ENCODE measurements at places on chromosomes 13 and 19.

- peaks cover 5% of the 10 kb centered on the region for H3K4me1 ChIP-seq
- H3K27ac ChIP-seq: no peak overlapping the region
- H3K27me3 ChIP-seq: no peaks in the 10 kb centered on the region
- H3K36me3 ChIP-seq: no peaks in the 10 kb centered on the region
Observed at GRCh38 chr13:34412295-34412694, 529.8 kb upstream of the NBEA start.

DNA sequence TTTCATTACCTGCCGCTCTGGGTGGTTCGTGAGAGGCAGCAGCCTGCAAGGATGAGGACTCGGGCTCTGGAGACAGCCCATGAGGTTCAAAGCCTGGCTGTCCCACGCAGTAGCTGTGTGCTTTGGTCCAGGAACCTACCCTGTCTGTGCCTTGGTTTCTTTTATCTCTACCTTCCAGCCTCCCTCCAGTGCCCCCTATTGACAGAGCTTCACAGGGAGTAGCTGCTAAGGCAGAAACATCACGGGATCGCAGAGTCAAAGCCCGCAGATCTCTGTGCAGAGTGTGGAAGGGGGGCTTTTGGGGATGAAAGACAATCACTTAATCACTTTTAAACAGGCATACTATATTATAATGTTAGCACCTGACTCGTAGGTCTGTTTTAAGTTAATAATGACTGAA lies 16.2 kb downstream of the ZNF71 start:
- no peak overlapping the region for H3K4me3 ChIP-seq
- H3K27me3 ChIP-seq: no peaks in the 10 kb centered on the region
- no peak for DNase-seq
- H3K4me1 ChIP-seq: no peaks in the 10 kb centered on the region
- H3K27ac ChIP-seq: no peak overlapping the region
- H3K36me3 ChIP-seq: peaks cover 24% of the 10 kb centered on the region

- H3K36me3 ChIP-seq: no peaks in the 10 kb centered on the region
- no peak for DNase-seq
- H3K4me3 ChIP-seq: no peak overlapping the region
- no peak overlapping the region for H3K27ac ChIP-seq
- H3K27me3 ChIP-seq: no peaks in the 10 kb centered on the region
- H3K4me1 ChIP-seq: no peaks in the 10 kb centered on the region
Observed at GRCh38 chr13:111325146-111325890, 4.9 kb downstream of the TEX29 start.

DNA sequence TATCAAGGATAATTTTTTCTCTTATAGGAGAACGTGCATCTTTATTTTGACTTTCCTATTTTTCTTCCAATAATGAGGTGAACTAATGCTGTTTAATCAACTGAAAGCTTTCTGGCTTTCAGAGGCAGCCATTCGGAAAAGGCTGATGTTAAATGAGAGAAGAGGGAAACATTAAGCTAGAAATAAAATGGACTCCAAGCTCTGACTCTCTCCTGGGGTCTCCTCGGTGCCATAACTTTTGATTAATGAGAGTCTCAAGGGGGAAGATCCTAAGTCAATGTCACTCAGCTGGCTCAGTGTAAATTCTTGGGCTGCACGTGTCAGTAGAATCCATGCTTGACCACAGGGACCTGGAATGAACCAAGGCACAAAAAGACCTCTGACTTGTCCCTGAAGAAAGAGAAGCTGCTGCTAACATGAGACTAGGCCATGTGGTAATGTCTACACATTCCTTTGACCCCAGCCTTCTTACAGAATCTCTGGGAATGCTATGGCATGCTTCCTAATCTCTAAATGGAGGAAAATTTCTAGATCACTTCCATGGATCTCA lies 152.2 kb upstream of the RFC3 start:
- no peaks in the 10 kb centered on the region for H3K36me3 ChIP-seq
- H3K27ac ChIP-seq: no peak overlapping the region
- no peak overlapping the region for H3K4me3 ChIP-seq
- DNase-seq: no peak

- peaks cover 48% of the 10 kb centered on the region for H3K4me1 ChIP-seq
- H3K36me3 ChIP-seq: no peaks in the 10 kb centered on the region
- H3K27me3 ChIP-seq: no peaks in the 10 kb centered on the region
- H3K4me3 ChIP-seq: no peak overlapping the region
- no peak overlapping the region for H3K27ac ChIP-seq
Observed at GRCh38 chr19:18488838-18489626, 32.8 kb downstream of the ELL start.

DNA sequence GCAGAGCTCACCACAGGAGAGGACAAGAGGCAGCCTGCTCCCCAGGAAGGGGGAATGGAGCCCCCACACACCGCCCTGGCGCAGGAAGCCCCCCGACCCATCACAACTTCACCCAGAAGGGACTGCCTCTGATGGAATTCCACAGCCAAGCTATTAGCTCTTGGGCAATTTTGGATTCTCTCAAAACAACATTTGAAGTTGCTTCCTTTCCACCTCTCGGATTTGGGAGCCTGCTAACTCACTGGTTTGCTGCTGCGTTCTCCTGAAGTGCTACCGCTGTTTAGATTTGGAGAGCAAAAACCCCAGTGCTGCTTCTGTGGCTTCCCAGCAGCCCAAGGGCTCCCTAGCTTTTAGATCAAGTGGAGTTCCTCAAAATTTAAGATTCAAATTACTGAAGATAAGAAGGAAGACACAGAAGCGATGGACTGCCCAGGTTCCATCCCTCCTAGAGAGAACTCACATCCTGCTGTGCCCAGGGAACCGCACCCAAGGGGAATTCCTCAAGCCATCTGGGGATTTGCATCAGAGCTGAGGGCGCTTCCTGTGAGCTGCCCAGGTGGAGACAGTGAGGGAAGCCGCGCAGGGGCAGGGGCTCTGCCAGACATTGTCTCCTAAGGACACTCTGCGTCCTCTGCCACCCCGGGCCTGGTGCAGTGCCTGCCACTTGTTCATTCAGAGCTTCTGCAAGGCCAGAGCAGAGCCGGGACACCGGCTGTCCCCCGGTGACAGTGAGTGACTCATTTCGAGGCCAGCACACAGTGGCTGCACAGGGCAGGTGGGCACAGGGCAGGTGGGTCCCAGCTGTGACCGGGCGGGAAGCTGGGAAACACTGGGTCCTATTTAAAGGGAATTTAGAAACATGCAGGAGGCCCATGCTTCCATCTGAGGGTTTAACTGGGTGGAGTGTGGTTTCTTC lies 45.5 kb downstream of the COL4A1 start:
- peaks cover 55% of the 10 kb centered on the region for H3K4me1 ChIP-seq
- H3K4me3 ChIP-seq: no peak overlapping the region
